ENCODE measurements at places on chromosomes 13 and 19.

DNA sequence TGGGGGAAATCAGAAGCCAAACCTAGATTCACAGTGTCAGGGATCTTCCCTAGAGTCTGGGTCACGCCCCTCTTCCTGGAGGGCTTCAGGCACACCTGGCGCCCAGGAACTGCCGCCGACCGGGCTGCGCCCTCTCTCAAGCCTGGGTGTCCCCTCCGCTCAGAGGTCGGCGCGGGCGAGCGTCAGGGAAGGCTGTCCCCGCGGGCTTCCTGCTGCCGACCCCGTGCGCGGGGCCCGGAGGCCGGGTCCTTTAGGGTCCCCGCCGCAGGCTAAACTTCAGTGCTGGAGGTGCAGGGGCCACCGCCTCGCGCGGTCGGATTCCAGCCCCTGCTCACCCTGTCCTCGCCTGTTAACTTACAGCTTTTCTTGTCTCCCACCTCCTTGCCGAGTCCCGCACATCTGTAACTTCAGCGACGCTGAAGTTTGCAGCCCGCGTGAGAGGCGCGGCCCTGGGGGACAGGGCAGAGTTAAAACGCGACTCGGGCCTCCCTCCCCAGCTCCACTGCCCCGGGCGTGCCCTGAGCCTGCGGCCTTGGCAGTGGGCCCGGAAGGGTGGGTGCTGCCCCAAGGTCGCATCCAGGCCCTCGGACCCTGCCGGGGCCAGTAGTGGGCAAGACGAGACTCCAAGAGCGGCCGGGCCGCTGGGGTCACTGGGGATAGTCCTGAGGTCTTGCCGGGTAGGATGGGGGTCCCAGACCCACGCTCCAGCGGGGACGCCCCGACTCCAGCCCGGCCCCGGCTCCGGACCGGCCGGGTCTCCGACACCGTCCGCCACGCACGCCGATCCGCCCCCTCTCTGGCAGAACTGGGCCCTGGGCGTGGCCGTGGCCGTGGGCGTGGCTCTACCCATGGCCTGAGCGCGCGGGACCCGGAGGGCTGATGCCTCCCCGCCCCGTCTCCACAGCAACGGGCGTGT, 95.6 kb upstream of the ZNF98 start:
- no peak for DNase-seq

DNA sequence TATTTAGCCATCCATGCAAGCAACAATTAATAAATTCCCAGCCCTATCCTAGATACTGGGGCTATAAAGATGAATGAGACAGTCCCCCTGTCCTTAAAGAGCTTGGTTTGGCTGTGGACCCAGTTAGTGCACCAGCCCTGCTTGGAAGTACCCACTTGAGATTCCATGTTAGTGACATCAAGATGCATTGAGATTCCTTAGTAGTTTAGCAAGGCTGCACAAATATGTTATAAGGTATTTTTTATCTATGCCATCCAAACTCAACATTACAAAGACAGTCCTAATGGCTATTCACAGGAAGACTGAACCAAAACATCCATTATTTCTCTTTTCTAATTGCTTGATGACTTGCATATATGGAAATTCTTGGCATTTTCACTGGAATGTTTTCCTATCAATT, 48.8 kb upstream of the RAP2A start:
- no peak for DNase-seq

DNA sequence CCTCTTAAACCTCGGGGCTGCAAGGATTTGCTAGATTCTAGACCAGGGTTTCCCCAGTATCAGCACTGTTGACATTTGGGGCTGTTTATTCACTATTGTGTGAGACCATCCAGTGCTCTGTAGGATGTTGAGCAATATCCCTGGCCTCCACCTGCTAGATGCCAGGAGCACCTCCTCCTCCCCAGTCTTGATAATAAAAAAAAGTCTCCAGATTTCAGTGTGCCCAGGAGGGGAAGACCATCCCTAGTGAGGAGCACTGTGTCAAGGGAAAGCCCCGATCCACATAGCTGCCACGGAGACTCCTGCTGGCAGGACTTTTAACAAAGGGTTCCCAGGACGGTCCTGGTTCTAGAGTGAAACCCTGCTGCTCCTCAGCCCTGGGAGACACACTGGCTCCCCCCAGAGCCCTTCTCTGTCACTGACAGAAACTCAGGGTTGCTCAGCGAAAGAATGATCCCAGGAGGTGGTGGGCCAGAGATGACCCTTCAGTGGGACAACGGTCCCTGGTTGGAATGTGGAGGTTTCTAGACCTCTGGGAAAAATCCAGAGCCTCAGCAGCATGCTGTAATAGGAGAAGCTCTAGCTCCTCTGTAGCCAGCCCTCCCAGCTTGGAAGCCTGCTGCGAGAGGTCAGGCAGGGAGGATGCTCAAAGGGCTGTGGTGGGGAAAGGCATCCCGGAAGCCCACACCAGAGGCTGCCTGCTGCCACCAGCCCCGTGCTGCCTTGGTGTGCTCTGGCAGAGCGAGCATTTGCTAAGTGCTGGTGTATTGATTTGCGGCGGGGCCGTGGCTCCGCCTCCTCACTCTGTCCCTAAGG, 20.3 kb downstream of the LYL1 start:
- DNase-seq = no peak

GRCh38 chr19:29422486-29423085, 103.2 kb upstream of the VSTM2B start:
- no peak for DNase-seq

DNA sequence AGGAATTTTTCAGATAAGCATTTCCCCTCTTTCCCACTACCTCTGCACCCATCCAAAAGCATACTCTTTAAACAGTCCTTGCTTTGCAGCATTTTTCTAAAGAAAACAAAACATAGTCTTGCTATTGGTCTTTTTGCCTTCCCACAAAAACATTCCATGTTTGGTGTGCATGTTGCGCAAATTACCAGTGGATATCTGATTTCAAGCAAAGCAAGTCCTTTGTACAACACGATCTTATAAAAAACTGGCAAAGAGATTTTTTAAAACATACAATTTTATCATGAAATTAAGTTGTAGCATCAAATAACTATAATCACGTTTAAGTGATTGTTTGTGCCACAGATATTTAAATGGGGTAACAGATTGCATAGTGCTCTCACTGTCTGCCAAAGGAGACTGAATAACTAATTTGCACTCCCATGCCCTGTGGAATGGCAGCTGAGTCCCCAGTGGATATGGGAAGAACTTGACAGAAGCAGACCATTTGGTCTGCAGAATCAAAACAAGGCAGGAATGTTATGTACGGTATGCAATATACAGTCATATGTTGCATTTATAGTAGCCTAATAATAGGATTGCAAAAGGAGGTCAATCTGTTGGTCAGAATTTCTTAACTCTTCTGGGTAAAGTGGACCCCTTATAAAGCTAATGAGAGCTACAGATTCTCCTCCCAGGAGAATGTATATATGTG, 285.7 kb downstream of the TBC1D4 start:
- no peak for DNase-seq

GRCh38 chr19:1094655-1094977, 559 bp downstream of the POLR2E start:
- DNase-seq = no peak

DNA sequence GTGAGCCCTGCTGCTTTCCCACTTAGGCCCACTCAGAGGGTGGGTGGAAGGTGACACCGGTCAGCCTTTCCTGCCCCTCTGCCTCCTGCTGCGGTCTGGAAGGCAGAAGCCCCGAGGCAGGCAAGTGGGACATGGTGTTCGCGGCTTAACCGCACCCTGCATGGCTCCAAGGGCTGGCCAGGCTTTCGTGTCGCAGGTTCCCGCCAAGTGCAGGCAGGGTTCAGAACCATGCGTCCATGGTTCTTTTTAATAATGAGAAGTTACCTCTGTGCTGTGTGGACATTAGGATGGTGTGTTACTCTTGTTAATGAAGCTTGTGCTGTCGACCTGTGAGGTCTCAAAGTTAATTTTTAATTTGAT, 986 bp downstream of the DGKH start:
- DNase-seq = no peak

DNA sequence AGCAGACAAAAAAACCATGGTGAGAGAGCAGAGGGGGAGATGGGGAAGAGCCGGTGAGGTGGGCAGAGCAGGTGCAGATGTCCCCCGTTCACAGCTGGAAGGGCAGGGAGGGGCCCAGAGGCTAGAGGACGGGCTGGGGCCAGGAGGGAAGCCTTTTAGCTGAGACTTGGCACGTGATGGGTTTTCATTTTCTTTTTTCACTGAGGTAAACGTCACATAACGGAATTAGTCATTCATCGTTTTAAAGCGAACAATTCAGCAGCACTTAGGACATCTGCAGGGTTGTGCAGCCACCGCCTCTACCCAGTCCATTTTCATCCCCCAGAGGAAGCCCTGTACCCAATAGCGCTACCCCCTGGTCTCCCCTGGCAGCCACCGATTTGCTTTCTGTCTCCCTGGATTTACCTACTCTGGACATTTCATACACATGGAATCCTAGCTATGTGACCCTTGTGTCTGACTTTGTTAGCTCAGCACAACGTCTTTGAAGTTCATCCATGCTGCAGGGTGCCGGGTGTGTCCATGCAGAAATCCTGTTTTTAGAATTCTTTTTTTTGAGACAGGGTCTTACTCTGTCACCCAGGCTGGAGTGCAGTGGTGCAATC, 16.0 kb upstream of the EMC10 start:
- peak; percentile 70 for DNase-seq

DNA sequence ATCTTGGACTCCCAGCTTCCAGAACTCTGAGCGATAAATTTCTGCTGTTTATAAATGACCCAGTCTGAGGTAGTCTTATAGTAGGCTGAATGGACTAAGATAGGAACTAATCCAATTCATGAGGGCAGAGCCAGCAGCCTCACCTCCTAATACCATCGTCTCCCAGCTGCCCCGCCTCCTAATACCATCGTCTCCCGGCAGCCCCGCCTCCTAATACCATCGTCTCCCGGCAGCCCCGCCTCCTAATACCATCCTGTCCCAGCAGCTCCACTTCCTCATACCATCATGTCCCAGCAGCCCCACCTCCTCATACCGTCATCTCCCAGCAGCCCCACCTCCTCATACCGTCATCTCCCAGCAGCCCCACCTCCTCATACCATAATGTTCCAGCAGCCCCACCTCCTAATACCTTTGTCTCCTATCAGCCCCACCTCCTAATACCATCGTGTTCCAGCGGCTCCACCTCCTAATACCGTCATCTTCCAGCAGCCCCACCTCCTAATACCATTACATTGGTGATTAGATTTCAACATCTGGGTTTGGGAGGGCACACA, 2.4 kb upstream of the ARGLU1 start:
- DNase-seq = peak; percentile 38

GRCh38 chr13:112245179-112245724, 130.9 kb upstream of the SPACA7 start:
- DNase-seq = no peak

DNA sequence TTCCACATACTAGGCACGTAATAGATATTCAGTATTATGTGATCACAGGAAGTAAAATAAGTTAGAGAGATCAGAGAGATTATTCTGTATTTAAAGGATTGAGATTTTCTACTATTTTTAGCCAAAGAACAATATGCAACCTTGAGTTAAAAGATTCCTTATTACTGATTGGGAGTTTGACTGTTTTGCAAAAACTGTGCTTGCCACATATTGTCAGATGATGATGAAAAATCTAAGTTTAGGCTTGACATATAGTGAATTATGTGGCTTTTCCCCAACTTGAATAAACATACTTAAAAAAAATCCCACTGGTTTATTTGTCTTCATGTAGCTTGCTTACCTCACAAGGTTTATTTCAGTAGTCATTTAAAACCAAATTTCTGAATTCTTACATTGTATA, 194.4 kb downstream of the KCNRG start:
- no peak for DNase-seq

- no peak for DNase-seq
Measured at GRCh38 chr13:43200307-43200706, 176.9 kb downstream of the DNAJC15 start.

DNA sequence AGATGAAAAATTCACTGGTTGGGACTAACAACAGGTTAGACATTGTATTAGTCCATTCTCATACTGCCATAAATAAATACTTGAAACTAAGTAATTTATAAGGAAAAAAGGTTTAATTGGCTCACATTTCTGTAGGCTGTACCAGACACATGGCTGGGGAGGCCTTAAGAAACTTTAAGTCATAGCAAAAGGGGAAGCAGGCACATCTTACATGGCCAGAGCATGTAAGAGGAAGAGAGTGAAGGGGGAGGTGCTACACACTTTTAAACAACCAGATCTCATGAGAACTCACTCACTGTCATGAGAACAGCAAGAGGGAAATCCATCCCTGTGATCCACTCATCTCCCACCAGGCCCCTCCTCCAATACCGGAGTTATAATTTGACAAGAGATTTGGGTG, 125.9 kb downstream of the SUCLA2 start:
- DNase-seq = no peak

- DNase-seq = no peak
Measured at GRCh38 chr13:90365130-90365529, 982.4 kb upstream of the MIR17HG start.

DNA sequence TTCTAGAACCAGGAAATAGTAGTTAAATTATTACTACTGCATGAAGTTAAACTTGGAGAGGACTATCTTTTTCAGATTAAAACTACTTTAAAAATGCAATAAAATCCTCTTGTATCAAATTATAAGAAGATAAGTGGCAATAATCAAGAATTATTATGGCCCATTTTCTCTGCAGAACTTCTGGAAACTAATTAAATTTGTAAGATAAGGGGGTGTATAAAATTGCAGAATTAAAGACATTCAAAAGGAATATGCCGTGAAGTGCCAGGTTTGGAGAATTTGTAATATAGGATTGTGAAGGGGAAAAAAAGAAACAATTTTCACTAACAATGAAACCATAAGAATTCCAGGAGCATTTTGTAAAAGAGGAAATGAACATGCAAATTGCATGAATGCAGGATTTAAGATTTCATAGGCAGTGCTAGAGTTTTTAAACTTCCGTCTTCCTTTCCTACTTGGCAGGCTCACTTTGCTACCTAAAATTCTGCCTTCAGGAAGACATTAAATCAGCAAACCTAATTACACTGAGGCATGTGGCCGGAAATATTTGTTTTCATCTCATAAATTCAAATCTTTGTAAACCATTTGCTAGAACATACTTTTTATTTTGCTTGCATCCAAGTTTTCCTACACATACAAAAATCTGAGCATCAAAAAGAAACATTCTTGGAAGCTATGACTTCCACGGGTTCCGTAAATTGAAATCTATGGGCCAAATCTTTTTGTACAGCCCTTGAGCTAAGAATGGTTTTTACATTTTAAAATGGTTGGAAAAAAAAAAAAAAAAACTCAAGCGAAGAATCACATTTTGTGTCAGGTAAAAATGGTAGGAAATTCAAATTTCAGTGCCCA, 166.9 kb downstream of the DCLK1 start:
- no peak for DNase-seq

- no peak for DNase-seq
Measured at GRCh38 chr19:43433689-43434088, 19.0 kb downstream of the TEX101 start.

GRCh38 chr19:3984584-3984907, 717 bp downstream of the EEF2 start:
- DNase-seq = no peak

DNA sequence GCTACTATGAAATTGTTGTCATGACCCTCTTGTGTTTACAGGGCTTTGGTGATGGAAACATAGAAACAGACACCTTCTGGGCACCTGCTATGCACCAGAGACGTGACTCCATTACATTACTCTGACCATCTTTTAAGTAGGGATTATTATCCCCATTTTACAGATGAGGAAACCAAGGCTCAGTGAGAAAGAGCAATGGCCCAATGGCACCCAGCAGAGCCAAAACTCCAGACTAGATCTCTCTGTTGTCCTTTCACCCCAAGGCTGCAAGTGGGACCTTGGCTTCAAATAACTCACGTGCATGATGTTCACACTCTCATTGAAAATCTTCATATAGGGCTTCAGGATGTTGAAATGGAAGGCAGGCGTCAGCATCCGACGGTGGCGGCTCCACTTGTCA, 5.9 kb downstream of the CYP4F2 start:
- DNase-seq = no peak

- no peak for DNase-seq
Measured at GRCh38 chr13:107531816-107532215, 683.5 kb downstream of the LIG4 start.

All from T-helper 2 cell (primary cell).